Activated T-helper 1 cell treated with anti-CD3 and anti-CD28 coated beads, Interleukin-2, amount 50 U/mL, for 16 hours (primary cell): ENCODE measurements at places on chromosomes 6 and 20.

DNA sequence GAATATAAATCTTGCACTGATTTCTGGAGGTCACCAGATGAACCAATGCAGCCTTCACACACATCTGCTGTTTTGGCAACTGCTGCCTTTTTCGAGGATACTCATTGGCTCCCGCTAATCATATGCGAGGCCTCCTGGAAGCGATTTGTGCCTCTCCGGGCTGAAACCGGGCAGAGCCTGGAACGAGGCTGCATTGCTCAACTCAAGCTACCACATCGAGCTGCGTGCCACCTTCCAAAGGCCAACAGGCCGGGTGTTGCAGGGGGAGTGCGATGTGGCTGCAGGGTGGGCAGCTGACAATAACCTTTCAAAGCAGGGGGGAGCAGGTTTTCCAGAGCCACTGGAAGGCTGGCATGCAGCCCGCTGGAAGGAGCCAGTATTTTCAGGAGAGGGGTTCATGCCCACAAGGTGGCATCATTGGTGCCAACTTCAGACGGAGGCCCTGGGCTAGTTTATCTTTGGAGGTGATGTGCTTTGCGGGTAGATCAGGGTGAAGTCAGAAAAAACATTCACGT lies 122.6 kb upstream of the IFNGR1 start:
- peak; percentile 25 for DNase-seq

- peak; percentile 35 for DNase-seq
Observed at GRCh38 chr6:33317419-33317668, 200 bp downstream of the ZBTB22 start.

DNA sequence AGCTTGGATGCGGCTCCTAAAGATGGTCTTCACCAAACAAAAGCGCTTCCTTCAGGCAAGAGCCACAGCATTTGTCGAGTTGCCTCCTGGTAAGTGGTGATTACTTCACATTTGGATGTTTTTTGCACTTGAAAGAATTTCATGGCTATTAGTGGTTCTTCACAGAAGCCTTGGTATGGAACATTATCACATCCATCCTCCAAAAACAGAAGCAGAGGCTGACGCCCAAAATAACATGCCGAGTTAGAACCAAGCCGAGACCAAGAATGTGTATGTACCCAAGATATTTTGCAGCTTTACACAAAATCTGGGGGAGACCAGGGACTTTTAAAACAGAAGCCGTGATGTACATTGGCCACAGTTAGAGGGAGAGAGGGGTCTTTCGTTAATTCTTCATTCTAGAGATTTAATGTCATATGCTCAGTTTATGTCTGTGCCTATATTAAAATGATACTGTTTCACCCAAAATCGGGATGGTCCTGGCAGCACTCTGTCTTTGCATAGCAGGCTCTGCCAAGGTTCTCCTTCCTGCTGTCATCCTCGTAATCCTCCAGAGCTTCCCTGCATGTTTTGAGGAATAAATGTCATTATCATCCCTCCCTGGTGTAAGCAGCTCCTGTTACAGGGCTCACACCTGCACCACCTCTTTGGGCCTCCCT lies 109.3 kb downstream of the TMEM242 start:
- no peak for DNase-seq

DNA sequence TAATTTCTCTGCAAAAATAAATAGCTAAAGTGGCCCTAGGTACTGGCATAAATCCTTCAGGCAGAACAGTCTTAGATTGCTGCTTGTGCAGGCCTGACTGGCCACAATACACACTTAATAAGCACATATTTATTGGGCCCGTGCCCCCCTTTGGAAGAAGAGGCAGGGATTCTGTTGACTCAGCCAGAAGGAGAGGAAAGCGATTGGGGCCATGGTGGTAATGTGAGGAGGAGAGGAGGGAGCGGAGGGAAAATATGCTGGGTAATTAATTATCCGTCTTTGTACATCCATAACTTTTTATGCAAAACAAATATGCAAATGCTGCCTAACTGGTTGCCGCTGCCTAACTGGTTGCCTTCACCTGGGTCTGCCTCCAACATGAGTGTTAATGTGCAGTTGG lies 36.2 kb downstream of the CD40 start:
- no peak for DNase-seq

GRCh38 chr6:16128759-16129622 lies at the start of gene MYLIP:
MYLIP (plus strand) TSS chr6:16129086; CDS start chr6:16129323, 237 bp downstream.
- DNase-seq = peak; percentile 94

DNA sequence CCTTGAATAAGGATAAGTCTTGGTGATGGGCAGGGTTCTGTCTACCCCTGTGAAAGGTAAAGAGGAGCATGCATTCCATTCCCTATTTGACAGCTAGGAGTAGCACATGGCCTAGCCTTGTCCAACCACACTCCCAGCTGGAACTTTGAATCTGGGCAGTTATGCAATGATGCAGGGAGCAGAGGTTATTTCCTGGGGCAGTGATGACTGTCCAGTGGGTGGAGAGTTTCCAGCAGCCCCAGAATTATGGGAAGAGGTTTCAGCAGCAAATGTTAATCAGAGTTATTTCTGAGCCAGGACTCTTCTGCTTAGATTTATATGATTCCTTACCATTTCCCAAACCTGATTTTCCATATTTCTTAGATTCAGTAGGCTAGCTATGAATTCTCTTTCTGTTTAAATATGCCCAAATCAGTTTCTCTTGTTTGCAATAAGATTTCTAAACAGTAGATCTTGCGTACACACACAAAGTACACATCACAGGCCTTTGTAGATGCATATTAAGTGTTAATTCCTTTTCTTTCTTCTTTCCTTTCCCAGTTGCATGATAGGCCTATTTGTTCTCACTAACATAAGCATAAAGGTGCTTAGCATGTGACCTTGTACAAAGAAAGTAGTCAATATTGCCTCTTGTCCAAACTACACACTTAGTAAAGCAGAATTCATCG lies 17.3 kb upstream of the TXLNB start:
- no peak for DNase-seq

- no peak for DNase-seq
Observed at GRCh38 chr6:31765910-31766794, 3.7 kb downstream of the SAPCD1 start.

DNA sequence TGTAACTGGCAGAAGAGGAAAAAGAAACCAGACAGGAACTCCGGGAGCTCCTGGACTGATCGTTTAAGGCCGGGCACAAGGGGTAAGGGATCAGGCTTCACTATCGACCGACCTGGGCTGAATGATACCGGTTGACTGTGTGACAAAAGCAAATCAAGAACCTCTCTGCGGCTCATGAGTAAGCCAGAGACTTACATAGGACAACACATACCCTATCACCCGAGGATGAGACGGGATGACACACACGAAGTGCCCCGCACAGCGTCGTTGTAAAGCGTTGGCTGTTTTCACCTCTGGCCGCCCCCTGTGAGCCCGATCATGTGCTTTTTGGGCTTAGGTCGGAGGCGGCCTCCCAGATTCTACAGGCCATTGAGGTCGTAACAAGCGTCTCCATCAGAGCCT lies 695 bp upstream of the TGIF2 start:
- peak; percentile 22 for DNase-seq

DNA sequence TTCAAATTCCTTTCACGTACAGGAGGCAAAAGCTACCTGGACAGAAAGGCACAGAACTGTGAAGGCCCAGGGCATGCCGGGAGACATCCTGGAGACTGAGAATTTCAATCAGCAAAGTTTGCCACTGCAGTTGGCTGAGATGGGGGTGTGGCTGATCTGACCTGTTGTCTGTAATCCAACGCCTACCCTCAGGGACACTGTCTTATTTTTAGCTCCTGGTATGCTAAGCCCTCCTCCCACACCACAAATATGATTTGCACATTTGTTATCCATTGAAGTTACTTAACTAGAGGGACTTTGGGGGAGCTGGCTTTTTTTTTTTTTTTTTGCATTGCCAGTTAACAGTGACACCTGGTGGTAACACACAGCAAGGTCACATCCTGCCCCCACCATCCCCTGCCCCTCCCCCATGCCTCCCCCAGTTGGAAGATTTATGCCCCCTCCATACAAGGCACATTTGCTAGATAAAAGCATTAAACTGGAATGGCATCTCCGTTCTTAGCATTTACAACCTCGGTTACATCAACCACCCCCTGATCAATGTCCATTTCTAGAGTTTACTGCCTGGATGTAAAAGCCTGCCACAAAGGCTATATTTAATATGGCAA lies 40.4 kb downstream of the TTI1 start:
- DNase-seq = no peak

GRCh38 chr20:31580706-31581105 lies 24.4 kb upstream of the ID1 start:
- DNase-seq = no peak

- no peak for DNase-seq
Observed at GRCh38 chr6:84877515-84878210, 113.3 kb upstream of the TBX18 start.

DNA sequence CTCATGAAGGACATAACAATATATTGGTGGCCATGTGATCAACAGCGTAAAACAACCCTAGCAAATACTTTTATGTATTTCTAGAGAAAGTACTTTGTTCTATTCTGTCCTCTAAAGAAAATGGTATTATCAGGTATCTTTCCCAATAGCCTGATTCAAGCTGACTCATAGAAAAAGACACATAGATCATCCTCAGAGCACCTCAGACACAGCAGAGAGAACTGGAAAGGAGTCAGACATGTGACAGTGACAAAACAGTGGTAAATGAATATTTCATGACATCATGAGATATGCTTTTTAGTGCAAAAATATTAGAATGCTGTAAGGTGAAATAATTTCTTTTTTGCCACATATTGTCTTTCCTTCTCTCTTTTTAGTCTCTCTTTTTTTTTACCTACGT lies 1355.0 kb upstream of the MAP3K7 start:
- no peak for DNase-seq

DNA sequence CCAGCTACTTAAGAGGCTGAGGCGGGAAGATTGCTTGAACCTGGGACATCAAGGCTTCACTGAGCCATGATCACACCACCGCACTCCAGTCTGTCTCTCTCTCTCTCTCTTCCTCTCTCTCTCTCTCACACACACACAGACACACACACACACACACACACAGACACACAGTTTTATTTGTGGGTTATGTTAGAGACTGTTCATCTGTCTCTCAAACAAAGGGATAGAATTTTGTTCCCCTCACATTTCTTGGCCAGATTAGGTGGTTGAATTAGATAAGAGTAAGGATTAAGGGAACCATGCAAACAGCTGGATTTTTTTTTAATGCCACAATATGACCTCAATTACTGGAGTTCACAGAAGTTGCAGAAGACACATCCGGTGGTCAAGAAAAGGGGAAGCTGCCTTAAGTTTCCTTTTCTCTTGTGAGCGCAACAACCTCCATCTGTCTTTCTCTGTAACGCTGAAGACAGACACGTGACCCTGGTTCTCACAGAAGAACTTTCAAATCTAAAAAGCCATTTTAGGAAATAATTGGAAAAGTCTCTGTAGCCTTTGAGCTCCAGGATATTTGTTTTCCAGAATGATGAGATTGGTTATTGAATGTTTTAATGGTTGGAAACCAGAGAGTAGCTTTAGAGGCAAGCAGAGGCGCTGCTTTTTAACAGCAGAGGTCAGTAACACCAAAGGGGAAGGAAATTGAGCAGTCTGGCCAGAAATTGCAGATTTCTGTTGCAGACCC lies 32.9 kb upstream of the LGSN start:
- no peak for DNase-seq

DNA sequence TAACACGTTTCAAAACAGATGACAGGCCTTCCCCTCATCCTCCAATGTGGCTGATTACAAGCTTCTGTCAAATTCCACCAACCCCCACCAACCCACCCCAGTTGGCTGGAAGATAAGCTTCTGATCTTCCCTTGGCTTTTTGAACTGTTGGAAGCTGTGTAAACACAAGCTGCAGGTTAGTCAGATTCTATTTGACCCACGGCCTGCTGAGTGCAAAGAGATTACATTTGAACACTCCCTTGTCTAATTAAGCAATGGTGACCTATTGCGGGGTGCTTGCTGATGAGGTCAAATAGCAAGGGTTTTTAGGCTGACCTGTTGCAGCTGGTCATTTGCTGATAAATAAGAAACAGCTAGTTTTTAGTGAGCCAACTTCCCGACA lies 379.7 kb downstream of the BMP2 start:
- no peak for DNase-seq

DNA sequence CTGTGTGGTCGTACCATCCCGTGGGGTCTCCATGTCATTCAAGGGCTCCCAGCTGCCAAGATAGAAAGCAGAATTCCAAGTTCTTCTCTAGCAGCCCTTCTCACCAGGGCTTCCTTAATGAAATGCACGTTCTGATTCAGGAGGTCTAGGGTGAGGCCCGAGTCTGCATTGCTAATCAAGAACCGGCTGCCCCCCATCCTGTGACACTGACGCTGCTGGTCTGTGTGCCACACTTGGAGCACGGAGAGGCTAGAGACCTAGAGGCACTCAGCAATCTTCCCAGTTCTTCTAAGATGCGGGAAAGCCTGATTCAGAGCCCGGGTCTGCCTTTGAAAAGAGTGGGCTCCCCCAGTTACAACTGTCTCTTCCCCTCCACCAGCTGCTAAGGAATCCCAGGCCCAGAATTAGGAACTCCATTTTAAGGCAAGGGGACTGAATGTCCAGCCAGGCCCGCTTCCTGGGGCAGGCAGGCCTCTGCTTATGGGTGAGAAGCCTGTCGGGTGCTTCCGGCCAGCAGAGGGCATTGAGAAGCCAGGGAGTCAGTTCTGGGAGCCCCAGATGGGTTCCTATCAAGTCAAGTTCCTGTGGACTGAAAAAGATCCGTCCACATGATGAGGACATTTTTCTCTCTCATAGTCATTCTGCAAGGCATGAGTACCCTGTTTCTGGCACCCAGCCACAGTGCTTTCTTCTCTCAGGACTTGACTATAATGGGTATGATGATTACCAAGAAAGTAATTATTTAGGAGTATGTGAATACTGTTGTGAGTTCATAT lies 69.8 kb upstream of the RIN2 start:
- no peak for DNase-seq

DNA sequence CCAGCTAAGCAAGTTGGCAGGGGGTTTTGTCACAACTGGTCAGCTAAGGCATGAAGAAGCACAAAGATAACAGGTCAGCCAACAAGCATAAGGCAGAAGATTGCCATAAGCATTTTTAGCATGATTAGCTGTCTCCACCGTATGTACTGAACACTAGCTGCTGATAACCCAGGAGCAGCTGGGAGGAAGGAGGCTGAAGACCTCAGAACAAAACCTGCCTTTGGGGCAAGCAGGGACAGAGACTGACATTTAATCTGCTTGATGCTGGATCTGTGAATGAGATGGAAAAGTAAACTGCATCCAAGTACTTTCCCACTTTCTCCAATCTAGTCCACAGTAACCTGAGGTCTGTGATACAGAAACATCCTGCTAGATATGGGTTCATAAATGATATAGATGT lies 353.0 kb upstream of the MAP3K7 start:
- no peak for DNase-seq
